ENCODE measurements at places on chromosomes 7 and 10.

DNA sequence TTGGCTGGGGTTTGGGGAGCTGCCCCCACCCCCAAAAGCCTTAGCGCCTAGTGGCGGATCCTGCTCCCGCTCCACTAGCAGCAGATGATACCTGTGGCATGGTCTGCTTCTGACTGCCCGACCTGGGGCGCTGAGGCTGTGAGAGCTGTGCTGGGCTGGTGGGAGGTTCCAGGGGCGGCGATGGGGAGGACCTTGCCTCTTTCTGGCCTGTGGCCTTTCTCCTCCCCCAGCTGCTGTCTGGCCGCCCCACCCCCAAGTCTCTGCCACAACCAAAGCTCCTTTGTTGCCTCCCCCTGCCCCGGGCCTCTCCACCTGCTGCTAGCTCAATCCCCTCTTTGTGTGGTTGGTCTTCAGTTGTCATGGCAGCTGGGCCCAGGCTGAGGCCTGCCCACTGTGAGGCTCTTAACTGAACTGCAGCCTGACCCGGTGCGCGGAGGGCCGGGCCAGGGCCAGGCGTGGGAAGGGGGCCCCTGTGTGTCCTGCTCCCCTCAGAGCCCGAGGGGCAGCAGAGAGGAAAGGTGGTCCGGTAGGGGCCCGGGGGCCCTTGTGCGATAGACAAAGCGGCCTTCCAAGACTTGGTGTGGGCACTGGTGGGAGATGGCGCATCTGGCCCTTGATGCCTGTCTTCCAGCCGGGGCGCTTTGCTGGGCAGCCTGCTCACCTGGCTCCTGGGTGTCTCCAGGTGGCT is 4.7 kb downstream of the ZNF775 start:
- DNase-seq = no peak

GRCh38 chr10:13830385-13830784 is 243.6 kb downstream of the PRPF18 start:
- no peak for DNase-seq

DNA sequence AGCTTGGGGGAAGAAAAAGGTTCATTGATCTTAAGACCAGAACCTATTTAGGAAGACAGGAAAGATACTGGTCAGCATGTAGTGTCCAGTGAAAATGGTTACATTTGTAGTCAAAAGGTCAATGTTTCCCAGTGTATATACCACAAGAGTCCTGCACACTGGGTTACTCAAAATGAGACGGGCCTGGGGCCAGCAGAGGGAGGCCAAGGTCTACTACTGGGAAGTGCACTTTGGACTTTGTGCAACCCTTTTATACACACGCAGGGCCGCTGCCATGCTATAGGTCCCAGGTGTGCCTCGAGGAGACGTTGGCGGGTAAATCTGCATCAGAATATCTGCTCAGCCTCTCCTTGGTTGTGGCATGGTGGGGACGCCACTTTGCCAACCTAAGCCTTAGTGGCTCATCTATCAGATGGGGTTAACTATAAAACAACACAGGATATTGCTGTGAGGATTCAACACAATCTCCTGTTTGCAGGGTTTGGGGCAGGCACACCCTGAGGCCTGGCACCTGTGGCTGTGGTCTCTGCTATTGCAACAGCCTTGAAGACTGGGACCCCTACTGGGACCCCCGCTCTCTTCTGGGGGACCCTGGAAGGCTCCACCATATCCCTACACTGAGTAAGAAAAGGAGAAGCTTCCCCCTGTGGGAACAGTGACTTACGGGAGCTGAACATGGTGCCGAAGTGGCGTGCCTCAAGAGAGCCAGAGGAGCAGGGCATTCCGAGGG is 19.7 kb downstream of the CLRN3 start:
- no peak for DNase-seq

DNA sequence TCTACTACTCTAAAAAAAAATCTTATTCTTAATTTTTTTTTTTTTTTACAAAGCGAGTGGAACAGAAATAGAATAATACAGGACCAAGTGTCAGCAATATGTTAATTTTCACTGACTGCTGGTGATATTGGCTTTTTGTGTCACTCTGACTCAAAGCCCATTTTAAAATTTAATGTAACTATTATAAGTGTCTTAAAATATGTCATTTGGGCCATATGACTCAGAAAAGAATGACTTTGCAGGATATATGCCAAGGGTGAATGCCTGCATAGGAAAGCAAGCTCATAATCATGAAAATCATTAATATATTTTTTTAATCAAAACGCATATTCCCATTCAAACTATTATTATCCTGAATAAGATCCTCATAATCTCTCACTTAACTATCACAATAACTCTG is 149.2 kb downstream of the GNAT3 start:
- DNase-seq = no peak

DNA sequence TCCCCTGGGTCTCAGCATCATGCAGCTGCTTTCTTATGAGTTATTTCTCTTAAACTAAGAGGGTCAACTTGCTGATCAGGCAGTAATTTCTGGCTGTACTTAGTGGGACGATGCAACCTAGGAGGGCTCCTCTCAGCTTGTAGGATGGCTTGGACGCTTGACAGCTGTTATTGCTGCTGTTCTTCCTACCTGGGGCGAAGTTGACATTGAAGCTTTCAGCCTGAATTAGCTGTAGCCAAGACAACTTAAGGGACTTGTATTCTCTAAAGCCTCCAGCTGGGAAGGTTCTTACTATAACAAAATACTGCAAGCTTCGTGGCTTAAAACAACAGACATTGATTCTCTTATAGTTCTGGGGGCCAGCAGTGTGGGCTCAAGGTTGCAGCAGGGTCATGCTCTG is 224.9 kb downstream of the ACTR3B start:
- no peak for DNase-seq

- DNase-seq = no peak
Observed at GRCh38 chr10:7385114-7385513, 25.7 kb downstream of the SFMBT2 start.

DNA sequence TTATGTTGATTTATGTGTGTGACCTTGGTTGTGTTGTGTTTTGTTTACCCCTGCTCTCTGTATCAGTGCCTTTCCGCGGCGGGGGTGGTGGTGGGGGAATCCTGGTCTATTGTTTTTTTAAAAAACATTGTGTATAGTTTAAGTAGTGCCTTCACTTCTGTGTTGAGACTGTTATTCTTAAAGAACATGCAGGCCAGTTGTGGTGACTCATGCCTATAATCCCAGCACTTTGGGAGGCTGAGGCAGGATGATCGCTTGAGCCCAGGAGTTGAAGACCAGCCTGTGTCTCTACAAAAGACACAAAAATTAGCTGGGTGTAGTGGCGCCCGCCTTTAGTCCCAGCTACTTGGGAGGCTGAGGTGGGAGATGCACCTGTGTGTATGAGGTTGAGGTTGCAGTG is 429.0 kb upstream of the LRGUK start:
- DNase-seq = no peak

DNA sequence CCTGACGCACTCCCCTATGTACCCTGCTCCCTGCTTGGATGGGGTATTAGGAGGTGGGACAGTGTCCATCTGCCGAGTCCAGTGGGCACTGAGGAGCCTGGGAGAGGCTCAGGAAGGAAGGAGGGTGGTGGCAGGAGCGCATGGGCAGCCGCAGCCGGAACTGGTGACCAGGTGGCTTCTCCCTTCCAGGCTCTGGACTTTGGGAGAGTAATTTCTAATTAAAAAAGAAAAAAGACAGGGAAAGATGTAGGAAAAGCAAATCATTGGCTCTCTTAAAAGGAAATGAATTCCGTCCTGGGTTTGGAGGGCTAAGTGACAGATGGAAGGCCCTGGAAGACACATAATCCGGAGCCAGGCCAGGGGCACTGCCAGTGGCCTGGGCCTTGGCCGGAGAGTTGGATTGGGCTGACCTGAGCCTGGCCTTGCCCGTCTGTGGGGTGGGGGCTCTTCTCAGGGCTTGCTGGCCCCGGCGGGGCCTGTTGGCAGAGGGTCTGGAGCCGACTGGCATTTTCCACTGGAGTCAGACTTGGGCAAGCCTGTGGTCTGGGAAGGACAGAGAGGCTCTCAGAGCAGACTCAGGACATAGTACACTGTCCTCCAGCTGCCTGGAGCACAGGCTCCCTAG is 63.0 kb downstream of the NEURL1 start:
- DNase-seq = no peak

DNA sequence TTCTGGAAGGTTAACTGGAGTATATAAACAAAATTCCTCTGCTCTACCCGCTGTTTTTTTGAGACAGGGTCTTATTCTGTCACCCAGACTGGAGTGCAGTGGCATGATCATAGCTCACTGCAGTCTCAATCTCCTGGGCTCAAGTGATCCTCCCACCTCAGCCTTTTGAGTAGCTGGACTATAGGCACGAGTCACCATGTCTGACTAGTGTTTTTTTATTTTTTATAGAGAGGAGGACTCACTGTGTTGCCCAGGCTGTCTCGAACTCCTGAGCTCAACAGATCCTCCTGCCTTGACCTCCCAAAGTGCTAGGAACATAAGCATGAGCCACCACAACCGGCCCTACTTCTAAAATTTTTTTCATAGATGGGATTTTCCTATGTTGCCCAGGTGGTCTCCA is 2.2 kb downstream of the RAB18 start:
- no peak for DNase-seq

DNA sequence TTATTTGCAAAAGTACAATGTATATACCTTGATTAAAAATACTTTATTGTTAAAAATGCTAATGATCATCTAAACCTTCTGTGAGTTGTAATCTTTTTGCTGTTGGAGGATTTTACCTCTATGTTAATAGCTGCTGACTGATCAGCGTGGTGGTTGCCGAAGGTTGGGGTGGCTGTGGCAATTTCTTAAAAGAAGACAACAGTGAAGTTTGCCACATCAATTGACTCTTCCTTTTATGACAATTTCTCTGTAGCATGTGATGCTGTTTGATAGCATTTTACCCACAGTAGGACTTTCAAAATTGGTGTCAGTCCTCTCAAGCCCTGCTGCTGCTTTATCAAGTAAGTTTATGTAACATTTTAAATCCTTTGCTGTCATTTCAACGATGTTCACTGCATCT is 16.9 kb upstream of the ENTPD1 start:
- DNase-seq = no peak

DNA sequence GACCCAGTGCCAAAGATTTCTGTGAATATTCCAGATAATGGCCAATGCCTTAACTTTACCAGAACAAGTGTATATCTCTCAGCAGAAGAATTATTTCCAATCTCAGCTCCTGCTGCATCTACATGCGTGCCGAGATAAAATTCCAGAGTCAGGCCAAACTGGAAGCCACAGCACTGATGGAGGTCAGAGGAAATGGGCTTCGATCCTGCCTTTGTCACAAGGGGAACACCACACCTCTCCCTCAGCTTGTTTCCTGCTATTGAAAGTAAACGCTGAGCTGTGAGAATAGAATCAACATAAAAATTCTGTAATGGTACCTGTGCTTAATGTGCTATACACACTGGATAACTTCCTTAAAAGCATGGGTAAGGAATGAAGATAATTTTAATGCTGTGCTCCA is 255.5 kb downstream of the NEBL start:
- no peak for DNase-seq

DNA sequence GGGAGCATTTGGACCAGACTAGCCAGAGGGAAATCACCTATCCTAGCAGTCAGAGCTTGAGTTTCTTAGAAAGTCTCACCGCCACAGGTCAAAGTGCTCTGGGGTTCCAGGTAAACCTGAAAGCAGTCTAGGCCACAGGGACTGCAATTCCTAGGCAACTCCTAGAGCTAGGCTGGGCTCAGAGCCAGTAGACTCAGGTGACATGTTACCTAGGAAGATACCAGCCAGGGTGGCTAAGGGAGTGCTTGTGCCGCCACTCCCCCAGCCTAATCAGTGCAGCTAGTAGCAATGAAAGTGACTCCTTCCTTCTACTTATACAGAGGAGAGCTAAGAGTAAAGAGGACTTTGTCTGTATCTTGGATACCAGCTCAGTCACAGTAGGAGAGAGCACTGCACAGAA is 348.7 kb upstream of the HPS1 start:
- DNase-seq = no peak

GRCh38 chr10:62528441-62528840 is 154.3 kb downstream of the ZNF365 start:
- DNase-seq = no peak

DNA sequence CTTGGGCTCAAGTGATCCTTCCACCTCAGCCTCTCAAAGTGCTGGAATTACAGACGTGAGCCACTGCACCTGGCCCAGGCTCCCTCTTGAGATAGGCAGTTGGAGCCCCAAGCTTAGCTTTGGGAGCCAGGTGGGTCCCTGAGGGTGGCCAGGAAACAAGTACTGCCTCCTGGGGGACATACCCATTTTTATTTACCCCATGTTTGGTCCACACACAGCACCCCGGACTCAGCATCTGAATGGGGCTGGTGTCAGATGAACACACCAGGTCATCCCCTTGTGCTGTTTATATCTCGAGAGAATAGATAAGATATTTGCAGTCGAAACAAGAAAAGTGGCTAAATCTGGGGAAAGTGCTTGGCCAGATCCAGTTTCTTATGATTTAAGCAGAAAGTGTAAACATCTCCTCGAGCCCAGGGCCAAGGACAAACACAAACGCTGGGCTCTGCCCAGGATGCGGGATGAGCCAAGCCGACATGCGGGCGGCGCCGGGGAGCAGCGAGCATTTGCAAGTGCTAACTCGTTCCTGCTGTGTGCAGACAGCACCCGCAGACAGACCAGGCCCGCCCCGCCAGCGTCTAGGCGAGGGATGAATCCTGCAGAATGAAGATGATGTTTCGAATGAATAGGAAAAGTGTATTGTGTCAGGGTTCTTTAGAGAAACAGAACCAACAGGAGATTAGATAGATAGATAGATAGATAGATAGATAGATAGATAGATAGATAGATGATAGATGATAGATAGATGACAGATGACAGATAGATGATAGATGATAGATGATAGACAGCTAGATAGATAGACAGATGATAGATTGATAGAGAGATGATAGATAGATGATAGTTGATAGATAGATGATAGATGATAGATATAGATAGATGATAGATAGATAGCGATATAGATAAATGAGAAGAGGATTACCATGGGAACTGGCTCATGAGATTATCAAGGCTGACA is 44.4 kb upstream of the OCM2 start:
- no peak for DNase-seq

DNA sequence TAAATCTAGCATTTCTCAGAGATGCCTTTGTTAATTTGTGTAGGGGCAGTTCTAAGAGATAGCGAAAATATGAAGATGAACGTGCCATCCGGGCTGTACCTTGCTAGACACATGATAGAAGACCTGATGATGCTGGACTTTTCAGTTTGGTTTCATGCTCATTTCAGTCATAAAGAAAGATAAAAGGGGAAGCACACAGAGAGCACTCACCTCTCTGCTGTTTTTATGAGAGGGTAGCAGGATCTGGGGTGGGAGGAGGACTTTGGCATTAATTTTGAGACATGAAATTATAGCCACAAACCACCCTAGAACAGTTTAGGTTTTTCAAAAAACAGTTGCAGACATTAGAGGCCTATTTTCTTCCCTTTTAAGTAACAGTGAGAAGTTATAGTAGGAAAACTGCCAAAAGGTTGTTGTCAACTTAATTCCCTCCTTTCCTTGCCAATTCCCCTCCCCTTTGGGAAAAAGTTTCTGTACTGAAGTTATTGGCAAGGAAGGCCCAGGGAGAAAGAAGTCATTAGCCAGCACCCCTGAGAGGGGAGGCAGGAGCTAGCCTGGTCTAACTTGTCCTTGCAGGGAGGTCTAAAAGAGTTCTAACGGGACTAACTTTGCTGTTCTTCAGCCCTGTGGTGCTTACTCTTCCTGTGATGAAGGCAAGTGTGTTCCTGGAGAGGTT is 2.6 kb downstream of the ST7 start:
- DNase-seq = no peak

Data from CD4-positive, alpha-beta T cell treated with Interferon alpha-2 for 1 hour (primary cell).